Stimulated activated CD4-positive, alpha-beta T cell treated with anti-CD3 and anti-CD28 coated beads, Interleukin-4, amount 100 ng/mL, for 24 hours (primary cell): ENCODE measurements at places on chromosomes 6 and 20.

- DNase-seq: no peak
These were observed 11.9 kb downstream of the PRR18 start for GRCh38 chr6:166296035-166296883.

- DNase-seq: no peak
These were observed 142.0 kb downstream of the UST start for GRCh38 chr6:148888856-148889255.

GRCh38 chr6:63940056-63940455 lies 304.5 kb downstream of the PHF3 start:
- no peak for DNase-seq

DNA sequence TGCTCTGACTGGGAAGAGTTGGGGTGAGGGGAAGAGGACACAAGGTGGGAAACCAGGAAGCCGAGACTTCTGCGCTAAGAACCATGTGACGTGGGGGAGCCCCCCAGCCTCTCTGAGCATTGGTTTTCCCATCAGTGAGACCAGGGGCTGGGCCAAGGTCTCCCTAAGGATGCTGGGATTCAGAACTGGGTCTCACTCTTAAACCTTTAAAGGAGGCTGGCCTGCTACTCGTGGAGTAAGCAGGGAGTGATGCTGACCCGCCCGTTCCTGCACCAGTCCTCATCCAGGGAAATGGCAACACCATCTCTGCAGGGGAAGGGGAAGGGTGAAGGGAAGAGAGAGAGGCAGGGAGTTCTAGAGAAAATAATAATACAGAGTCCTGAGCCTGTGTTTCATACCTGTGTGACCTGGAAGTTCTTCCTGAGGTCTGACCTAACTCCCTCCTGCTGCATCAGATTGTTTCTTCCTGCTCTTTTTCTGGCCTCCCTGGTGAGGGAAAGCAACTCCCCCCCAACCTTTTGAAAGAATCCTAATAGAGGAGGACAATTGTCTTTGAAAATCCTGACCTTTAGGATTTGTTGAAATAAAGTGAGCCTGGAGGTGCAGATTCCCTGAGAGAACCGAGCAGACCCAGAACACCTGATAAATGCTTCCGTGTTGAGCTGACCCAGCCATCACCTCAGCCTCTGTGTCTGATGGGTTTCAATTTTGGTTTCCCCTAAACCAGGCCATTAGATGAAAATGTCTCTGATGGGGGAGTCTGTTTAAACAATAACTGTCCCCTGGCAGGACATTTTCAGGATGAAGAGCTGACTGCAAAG lies 3.0 kb upstream of the GRM4 start:
- DNase-seq: no peak

DNA sequence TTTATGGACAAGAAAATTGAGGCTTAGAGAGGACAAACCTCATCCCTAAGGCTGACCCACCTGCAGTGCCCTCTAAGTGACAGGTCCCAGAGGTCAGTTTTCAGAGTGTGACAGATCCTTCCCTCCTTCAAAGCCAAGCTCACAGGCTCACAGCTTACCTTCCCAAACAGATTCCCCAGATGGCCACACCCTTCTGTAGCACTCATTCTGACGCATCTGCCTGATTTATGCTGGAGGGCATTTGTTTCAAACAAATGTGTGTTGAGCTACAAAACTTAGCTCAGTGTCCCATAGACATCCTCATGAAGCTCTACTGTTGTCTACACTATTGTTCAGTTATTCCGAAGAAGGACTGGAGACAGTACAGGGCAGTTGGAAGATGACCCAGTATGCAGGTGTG lies 60.6 kb upstream of the RIN2 start:
- no peak for DNase-seq

GRCh38 chr6:3732345-3733141 lies 19.0 kb downstream of the PXDC1 start:
- peak; percentile 68 for DNase-seq
